T47D (cell line): ENCODE measurements at places on chromosomes 16 and 17.
A peak's percentile ranks its signal among the peaks of the same experiment; 100 is the strongest.

DNA sequence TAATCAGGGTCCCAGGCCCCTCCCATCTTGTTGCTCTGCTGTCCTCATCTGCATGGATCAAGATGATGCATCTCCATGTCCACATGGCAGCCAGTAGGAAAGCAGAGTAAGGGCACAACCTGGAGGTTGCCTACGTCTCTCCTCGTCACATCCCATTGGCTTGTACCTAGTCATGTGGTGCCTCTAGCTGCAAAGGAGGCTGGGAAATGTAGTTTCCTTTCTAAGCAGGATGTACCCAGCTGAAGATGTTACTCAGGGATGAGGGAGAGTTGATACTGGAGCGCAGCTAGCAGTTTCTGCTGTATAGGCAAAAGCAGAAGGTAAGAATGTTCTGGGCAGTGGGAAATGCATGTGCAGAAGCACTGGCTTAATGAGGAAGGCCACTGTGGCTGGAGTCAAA, 20.8 kb downstream of the ABCC1 start:
- peak; percentile 39 for DNase-seq

DNA sequence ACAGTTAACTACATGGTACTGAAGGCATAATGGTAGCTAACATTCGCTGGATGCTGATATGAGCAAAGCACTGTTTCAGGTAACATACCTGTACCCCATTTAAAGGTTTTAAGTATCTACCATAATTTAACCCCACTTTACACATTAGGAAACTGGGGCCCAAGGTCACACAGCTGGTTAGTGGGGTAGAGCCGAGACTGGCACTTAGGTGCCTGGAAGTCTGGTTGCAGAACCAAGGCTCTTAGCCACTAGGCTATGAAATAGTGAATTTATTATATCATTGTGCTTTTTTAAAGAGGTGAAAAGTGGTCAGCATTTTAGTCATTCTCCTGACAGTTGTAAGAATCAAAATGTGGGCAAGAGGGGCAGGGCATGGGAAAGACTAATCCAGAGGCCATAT, 25.2 kb downstream of the SIAH1 start:
- DNase-seq, result no peak

DNA sequence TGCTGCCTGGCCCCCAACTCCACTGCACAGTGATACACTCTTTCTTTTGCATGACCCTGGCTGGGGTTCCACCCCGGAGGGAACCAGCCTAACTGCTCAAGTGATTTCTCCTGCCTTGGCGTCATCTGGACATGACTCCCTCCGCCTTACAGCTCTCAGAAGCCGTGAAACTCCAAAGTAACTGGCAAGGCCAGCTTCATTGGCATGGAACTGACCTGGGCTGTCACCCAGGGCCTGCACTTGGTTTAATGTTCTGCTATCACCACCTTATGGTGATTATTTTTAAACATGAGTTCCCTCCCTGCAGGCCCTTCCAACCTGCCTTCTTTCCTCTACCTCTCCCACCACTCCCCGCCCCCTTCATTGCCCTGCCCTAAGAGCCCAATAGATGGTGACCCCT, 139.7 kb upstream of the CDH5 start:
- no peak for DNase-seq

DNA sequence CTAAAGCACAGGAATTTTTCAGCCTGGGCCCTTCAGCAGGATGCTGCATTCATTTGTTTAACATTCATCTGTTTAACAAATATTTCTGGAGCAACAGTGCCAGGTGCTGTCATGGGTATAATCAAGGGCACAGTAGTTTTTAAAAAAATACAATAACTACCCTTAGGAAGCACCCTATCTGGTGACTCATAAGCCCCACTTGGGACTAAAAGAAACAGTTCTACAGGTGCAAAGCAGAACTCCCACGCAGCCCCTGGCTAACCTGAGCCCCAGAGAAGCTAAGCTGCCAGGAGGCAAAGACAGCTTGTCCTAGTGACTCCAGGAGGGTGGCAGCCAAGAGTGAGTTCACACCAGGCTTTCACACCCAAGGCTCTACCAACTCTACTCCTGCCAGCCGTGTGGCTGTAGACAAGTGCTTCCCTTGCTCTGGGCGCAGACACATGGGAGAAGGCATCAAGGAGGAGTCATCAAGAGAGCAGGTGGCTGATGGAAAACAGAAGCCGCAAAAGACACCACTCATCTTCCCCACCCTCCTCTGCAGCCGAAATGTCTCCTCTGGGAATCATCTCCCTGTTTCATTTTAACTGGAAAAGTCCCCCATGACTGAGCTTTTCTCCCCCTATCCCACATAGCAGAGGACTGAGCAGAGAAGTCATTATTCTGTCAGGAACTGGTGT, 14.4 kb downstream of the CUEDC1 start:
- peak; percentile 89 for DNase-seq

DNA sequence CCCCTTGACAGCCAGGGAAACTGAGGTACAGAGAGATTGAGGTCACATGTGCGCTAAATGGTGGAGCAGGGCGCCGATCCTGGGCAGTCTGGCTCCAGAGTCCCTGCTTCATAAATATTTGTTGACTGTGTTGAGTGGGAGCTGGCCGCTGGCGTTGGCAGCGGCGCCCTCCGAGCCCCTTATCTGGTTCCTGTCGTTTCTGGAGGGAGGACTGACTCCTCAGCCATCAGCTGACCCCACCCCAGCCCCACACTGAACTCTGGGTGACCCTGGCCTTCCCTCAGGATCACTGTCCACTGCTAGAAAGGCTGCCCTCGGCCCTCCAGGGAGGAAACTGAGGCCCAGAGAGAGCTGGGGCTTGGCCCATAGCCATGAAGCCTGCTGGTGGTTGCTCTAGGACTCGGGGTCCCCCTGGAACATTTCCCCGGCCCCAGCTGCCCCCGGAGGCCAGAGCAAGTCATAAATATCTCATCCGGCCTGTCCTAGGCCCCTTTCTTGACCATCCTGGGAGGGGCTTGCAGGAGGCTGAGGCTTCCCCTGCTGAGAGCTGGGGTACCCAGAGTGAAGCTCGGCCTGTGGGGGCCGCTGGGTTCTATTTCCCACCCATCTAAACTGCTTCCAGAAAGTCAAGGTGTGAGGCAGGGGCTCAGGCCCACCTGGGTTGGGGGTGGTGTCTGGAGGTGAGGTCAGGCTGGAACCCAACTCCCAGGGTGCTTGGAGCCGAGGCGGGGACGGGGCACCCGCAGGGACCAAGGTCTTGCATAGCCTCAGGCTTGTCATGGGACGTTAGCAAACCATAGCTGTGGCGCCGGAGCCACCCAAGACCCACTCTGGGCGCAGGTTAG, 51.7 kb upstream of the GSE1 start:
- DNase-seq, result no peak

- peak; percentile 24 for DNase-seq
Measured at GRCh38 chr16:50067290-50067853, 1.6 kb downstream of the HEATR3 start.

DNA sequence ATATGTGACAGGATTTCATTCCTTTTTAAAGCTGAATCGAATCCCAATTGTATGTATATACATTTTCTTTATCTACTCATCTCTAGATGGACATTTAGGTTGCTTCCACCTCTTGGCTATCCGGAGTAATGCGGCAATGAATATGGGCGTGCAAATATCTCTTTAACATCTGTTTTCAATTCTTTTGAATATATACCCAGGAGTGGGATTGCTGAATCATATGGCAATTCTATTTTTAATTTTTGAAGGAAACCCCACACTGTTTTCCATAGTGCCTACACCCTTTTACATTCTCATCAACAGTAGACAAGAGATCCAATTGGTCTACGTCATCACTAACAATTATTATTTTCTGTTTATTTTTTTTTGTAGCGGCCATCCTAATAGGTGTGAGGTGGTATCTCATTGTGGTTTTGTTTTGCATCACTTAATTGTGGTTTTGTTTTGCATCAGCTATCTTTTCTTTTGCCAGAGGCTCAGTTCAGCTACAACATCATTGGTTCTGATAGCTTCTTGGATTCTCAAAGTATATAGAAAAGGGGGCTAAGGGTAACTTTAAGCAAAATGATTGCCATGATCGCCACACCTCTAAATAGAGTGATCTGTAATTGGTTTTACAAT, 25.6 kb upstream of the MAP2K6 start:
- DNase-seq, result no peak

GRCh38 chr16:49932946-49933345, 77.0 kb upstream of the ZNF423 start:
- no peak for DNase-seq

DNA sequence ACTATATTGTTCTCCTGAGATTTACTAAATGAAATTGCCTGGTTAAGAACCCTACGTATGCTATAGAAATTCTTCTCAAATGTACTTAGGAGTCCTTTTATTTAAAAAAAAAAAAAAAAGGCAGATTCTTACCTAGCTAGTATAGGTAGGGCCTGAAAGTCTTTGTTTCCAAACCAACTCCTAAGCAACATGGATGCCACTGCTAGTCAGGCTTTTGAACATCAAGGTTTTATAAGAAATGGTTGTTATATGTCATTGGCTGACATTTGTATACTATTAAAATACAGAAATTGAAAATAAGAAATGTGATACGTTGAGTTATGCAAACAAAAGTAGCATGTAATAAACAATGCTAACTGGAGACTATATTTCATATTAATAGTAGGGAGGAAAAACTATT, 1.2 kb downstream of the EVI2A start:
- no peak for DNase-seq

DNA sequence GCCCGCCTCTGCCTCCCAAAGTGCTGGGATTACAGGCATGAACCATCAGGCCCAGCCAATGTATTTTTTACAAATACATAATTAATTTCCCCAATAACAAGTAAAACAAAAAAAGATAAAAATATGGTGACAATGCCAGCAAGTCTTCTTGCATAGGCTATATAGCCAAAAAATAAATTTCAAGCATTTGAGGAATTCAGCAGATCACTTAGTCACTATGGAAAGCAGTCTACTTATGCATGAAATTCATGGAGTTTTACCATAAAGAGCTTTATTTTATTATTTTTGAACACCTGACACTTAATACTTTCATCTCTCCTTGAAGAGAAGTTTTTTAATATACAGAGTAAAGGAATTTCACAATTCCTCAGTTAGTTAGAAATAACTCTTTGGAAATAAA, 56.4 kb downstream of the BRIP1 start:
- no peak for DNase-seq

GRCh38 chr17:4357671-4358070, 8.8 kb downstream of the UBE2G1 start:
- DNase-seq, result no peak

- DNase-seq, result no peak
Measured at GRCh38 chr16:56574625-56575024, 9.8 kb downstream of the MT4 start.

DNA sequence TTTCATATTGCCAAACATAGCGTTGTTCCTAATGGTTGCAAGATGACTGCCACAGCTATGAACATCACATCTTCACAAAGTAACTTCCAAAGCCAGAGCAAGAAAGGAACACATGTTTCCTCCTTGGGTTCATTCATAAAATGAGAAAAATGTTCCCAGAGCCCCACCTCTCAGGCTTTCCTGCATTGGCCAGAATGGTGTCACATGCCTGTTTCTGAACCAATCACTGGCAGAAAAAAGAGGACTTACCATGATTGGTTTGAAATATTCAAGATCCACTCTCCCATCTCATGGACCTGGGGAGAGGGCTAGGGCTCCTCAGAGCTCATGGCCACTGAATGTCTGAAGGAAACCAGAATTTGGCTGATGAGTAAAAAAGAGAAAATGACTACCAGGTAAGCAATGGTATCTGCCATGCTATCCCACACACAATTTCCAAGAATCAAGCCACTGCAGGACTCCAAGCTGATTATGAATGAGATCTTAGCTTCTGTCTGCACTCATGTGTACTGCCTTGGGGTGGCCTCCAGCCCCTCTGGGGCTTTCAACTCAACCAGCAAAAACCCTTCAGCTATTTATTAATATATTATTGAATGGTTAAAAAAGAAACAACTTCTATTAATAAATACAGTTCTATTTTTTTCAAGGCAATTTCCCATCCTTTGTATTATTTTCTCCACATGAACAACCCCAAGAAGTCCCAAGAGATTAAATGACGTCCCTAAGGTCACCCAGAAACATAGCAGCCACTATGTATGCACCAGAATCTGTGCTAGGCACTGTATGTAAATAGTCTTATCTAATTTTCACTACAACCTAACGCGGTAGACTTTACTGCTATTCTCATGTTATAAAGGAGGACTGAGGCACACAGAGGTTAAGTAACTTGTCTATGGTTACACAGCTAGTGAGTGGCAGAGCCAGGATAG, 61.4 kb upstream of the TMC5 start:
- no peak for DNase-seq

DNA sequence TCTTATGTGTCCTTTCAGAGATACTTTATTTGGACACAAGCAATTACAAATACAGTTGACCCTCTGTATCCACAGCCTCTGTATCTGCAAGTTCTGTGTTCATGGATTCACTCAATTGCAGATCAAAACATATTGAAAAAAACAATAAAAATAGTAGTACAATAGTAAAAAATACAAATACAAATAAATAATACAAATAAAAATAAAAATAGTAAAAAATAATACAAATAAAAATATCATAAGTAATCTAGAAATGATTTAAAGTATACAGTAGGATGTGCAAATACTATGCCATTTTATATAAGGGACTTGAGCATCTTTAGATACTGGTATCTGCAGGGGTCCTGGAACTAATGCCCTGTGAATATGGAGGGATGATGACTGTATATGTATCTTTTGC, 47.4 kb upstream of the WSB1 start:
- no peak for DNase-seq

GRCh38 chr17:14762736-14763479, 462.0 kb downstream of the HS3ST3B1 start:
- DNase-seq, result no peak

DNA sequence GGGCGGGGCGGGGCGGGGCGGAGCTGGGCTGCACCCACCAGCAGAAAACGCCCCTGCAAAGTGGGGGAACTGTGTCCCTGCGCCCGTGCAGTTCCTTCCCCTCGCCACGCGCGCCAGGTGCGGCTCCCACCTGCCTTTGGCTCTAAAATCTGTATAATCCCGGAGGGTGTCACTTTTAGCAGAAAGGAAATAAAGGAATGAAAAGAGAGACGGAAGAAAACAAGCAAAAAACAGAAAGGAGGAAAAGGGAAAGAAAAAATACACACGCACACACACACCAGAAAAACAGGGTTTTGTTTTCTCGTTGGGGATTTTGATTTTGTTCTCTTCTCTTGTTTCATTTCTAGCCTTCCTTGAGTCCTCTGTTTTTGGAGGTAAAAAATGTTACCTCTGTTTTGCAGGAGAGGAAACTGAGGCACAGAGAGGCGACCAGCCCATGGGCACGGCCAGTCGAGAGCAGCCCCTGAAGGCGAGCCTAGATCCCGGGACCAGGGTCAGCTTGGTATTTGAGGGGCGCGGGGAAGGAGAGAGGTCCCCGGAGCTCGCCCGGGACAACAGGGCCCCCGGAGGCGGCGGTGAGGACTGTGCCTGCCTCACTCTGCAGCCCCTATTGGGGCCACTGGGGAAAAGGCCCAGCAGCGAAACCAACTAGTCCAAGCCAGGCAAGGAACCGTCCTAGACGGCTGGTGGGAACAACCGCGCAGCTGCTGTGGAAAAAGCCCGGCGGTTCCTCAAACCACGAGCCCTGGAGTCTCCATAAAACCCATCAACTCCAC, 594 bp upstream of the CARHSP1 start:
- no peak for DNase-seq
